Stimulated activated CD4-positive, alpha-beta T cell treated with anti-CD3 and anti-CD28 coated beads, Interleukin-4, amount 100 ng/mL, for 4 hours (primary cell): ENCODE measurements at places on chromosomes 7 and 10.

- DNase-seq, result no peak
Observed at GRCh38 chr10:17455015-17455520, 673 bp upstream of the ST8SIA6 start.

GRCh38 chr10:31304291-31304970 lies 14.6 kb upstream of the ZEB1 start:
- no peak for DNase-seq

DNA sequence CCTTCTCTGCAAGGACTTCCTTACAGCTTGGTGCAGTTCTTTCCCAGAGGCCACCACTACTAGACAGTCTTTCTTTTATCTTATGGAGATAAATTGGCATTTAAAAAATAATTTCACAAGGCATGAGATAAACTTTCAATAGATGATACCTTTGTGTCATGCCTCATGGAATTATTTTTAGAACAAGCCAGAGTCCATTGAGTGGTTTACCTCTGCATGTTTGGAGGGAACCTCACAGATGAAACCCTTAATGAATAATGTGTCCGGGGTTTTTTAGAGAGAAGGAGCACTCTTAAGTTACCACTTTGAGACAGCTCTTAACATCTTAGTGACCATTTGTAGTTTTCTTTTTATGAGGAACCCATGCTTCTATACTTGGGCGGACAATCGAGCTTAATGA lies 17.2 kb downstream of the NODAL start:
- no peak for DNase-seq

GRCh38 chr10:32226624-32227023 lies 120.3 kb downstream of the EPC1 start:
- no peak for DNase-seq

GRCh38 chr7:84232646-84233045 lies 38.1 kb upstream of the SEMA3A start:
- DNase-seq, result no peak

- no peak for DNase-seq
Observed at GRCh38 chr10:13346283-13347042, 1.6 kb downstream of the SEPHS1 start.

DNA sequence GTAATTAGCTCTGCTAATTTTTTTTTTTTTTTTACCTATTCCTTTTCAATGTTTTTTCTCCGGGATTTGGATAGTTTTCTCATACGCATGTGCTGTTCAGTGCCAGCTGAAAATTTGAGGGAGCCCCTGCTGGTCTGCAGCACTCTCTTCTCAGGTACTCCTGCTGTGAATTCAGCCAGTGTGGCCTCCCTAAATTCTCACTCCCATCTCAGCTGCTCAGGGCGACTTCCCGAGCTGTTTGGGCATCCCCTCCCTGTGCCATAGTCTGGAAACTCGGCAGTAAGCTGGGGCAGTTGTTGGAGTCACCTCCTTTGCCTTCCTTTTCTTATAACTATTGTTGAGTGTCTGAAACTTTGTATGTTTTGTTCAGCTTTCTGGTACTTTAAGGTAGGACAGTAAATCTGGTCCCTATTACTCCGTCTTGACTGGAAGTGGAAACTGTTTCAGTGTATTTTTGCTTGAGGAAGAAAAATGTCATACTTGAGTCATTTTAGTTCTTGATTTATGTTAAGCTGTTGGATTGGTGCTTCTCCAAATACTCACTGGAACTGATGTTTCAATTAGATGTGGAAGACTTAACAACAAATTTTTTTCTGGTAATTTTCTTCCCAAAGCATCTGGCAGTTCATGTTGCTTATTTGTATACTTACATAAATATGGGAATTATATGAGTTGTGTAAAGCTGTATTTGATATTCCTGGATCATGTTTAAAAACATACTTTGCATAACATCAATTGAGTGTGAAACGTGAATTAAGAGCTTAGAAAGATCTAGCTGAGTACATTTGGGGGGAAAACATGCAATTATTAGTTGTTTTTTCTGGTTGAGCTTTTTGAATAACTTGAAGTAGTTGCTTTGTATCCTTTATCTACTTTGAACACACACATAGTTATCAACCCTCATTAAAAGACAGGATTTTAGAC lies 33.7 kb downstream of the MINPP1 start:
- no peak for DNase-seq
